ENCODE measurements at places on chromosomes 2 and 18.
A peak's percentile ranks its signal among the peaks of the same experiment; 100 is the strongest.

DNA sequence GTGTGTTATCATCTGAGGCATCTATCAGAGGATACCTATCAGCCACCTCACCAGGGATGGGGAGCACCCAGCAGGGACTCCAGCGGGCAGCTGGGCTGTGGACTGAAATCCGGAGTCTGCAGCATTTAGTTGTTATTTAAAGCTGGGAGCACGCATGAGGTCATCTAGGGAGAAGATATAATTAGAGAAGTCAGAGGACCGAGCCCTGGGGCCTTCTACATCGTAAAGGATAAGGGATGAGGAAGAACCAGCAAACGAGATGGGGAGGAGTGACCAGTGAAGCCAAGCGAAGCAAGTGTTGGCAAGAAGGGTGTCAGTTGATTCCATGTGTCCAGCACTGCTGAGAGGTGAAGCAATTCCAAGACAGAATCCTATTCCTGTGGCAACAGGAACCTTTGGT lies 70.3 kb downstream of the STEAP3 start:
- no peak for DNase-seq

- DNase-seq: no peak
Observed at GRCh38 chr2:109532728-109533076, 81.1 kb downstream of the SEPTIN10 start.

DNA sequence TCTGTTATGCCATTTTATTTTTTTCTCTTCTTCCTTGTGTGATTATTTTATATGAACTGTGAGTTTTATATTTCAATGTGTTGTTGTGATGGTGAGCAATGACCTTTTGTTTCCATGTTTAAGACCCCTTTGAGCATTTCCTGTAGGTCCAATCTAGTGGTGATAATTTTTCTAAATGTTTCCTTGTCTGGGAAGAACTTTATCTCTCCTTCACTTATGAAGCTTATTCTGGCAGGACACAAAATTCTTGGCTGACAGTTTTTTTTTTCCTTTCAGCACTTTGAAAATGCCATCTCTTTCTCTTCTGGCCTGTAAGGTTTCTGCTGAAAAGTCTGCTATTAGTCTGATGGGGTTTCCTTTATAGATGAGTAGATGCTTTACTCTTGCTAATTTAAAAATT lies 53.2 kb downstream of the G6PC2 start:
- DNase-seq: no peak

DNA sequence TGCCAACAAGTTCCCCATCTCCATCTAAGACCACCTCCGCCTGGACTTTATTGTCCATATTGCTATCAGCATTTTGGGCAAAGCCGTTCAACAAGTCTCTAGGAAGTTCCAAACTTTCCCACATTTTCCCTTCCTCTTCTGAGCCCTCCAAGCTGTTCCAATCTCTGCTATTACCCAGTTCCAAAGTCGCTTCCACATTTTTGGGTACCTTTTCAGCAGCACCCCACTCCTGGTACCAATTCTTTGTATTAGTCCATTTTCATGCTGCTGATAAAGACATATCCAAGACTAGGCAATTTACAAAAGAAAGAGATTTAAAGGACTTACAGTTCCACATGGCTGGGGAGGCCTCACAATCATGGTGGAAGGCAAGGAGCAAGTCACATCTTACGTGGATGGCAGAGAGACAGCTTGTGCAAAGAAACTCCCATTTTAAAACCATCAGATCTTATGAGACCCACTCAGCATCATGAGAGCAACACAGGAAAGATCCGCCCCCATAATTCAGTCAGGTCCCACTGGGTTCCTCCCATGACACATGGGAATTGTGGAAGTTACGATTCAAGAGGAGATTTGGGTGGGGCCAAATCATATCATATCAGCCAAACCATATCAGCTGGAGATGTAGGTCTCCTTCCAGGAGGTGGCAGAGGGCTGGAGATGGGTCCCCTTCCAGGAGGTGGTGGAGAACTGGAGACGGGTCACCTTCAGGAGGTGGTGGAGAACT lies 19.8 kb upstream of the TXNDC2 start:
- DNase-seq: no peak

- no peak for DNase-seq
Observed at GRCh38 chr18:59932401-59932800, 32.6 kb downstream of the PMAIP1 start.

DNA sequence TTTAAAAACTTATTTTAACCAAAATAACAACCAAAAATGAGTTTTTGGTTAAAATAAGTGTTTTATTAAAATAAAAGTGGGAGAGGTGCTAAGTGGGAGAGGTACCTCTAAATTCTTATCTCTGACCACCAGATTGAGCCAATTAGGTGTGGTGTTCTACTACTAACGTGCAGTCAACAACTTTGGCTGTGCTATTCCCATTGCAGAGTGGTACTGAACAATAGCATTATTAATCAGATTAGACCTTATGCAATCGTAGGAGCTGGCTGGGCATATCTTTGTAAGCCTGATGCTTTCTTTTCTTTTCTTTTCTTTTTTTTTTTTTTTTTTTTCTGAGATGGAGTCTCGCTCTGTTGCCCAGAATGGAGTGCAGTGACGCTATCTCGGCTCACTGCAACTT lies 38.9 kb downstream of the RAB27B start:
- no peak for DNase-seq

- DNase-seq: no peak
Observed at GRCh38 chr2:75459565-75460310, 101.0 kb downstream of the EVA1A start.

GRCh38 chr2:164186591-164186990 lies 434.7 kb downstream of the GRB14 start:
- DNase-seq: no peak

GRCh38 chr2:119367472-119368099 lies 809 bp downstream of the DBI start:
- peak; percentile 65 for DNase-seq

DNA sequence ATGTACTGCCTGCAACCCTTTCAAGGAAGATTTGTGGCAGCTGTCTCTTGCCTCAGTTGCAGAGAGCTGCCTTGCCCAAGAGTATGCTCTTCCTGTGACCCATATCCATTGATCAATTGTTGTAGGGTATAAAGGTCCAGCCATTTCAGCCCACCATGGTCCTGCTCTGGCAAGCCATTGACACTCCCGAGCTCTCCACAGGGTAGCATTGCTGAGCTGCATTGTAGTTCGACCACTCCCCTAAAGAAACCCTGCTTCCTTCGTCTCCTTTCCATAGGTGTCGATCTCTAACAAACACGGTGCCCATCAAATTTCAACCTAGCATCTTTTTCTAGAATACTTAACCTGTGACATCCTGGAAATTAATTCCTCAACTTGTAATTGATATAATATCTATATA lies 104.9 kb upstream of the NDUFV2 start:
- DNase-seq: no peak

DNA sequence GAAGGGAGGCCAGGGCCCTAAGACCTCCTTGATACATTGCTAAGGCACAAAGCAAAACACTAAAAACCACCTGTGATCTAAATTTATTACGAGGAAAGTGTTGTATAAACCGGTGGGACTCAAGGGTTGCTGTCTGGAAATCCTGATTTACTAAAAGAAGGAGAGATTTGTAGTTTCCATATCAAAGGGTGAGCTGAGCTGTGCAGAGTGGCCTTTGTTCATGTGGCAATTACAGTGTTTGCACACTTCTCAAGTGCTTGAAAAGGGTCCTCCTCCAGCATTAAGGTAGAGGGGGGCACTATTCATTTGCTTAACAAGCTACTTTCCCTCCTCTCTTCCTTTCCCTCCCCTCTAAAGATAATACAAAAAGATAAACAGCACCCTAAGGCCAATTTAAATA lies 30.5 kb upstream of the ITGA4 start:
- no peak for DNase-seq

DNA sequence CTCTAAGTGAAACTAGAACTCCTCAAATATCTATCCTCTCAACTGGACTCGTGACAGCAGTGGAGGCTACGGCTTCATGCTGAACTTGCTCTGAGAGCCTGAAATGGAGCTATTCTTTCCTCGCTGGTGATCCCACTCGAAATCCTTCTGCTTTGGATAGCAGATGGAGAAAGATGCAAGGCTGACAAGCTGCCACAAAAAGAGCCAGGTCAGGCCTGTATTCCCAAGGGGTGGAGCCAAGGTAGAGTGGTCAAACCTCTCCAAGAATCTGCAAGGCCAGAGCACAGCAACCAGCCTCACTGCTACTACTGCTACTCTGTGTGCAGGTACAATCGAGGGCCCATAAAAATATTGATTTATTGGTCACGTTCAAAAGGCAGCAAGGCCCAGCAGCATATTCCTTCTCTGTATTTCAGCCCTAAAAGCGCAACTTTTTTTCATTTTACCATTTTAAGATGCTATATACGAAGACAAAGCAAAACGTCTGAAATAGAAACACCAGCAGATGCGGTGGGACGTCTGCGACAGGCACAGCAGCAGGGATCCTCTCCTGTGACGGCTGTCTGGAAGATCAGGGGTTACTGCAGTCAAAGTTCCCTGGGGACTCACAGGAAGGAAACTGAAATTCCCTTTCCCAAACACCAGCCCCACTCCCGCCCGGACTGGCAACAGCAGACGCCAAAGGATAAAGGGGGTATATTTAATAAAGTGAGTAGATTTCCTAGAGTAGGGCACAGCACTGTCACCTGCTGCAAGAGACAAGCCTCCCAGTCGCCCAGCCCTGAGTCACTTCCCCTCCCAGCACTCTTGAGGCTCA lies 2.4 kb downstream of the SPRED2 start:
- DNase-seq: no peak

- no peak for DNase-seq
Observed at GRCh38 chr2:28643911-28644334, 107.7 kb upstream of the PPP1CB start.

DNA sequence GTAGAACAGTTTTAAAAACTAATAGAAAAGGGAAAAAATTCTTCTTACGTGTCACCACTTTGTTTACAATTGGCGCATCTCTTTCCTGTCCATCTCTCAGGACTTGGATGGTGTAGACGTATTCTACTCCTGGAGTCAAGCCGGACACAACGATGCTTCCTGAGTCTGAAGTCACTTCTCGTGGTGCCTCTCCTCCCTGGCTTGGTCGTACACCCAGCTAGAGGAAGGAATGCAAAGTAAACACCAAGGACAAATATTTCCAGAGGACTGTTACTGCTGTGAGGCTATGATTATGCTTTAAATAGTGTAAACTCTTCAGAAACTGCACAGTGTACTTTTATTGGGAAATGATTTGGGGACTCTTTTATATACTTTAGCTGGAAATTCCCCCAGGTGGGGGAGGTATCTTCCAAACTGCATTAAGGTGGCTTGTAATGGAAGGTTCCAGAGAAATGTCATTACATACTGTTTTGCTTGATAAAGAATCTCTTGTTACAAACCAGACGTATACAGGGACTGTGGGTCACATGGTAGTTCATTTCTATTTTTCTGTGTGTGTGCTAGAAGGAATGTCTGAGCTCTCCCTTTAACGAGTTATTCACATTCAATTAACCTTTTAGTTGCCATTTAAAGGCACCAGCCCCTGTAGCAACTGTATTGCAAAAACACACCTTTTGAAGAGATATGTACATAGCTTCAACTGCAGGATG lies 38.1 kb downstream of the FN1 start:
- no peak for DNase-seq

DNA sequence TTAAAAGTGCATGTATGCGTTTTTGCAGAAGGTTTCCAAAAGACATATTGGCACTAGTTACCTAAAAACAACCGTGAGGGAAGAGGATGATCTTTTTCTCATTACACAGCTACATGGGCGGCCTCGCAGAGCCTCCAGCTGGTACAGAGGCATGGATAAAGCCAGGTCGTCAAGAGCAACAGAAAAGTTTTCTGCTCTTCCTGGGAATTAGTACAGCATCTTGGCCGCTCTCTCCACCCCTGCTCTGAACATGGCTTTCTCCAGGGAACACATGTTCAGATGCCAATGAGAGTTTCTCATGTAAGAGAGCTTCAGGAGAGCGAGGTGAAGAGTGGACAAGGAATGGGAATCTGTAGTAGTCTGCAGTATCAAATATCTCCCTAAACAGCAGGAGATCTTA lies 108.4 kb downstream of the ZEB2 start:
- DNase-seq: no peak

- no peak for DNase-seq
Observed at GRCh38 chr2:186027922-186028321, 289.3 kb downstream of the FSIP2 start.

- DNase-seq: no peak
Observed at GRCh38 chr2:28055325-28055970, 164.9 kb downstream of the BABAM2 start.

- no peak for DNase-seq
Observed at GRCh38 chr2:60746318-60746717, 9.8 kb upstream of the PAPOLG start.

GRCh38 chr2:174083843-174084458 lies 118.8 kb upstream of the SP3 start:
- DNase-seq: no peak

DNA sequence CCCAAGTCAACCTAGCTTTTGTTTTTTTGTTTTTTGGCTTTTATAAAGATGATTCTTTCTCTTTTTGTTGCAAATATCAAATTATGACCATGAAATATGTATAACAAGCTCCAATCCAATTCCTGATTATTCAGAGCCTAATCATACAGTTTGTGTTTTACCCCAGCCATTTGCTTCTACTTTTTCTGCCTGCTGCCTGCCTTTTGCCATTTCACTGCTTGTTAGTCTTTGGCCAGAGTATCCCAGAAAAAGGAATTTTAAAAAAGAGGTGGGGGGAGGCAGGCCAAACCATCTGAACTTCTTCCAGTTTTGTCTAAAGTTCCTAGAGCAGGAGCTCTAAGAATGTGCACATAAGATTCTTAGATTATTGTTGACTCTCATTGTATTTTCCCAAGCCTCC lies 211.9 kb upstream of the VRK2 start:
- DNase-seq: no peak

DNA sequence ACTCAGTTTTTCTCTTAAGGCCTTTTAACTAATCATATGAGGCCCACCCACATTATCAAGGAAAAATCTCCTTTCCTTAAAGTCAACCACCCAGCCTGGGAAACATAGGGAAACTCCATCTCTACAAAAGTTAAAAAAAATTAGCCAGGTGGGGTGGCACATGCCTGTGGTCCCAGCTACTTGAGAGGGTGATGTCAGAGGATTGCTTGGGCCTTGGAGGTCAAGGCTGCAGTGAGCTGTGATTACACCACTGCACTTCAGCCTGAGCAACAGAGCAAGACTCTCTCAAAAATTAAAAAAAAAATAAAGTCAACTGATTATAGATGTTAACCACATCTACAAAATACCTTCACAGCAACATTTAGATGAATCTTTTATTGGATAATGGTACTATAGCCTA lies 5.8 kb downstream of the DPYSL5 start:
- no peak for DNase-seq

- no peak for DNase-seq
Observed at GRCh38 chr2:219059725-219060682, 717 bp downstream of the IHH start.
